ENCODE measurements at places on chromosomes 4 and X. TPM values are rescaled to one million over a fixed set of nuclear protein-coding genes. Genes with fewer than 3 reads are reported as not detected.

Gene DRD5
- 0.09 TPM for total RNA-seq

Gene MAGEC2
- not detected for total RNA-seq

Gene ZNF827
- total RNA-seq, result 100 TPM

Gene HSD17B11
- total RNA-seq, result 18.7 TPM

Gene SMPX
- 2.7 TPM for total RNA-seq

Gene DGKK
- 0.04 TPM for total RNA-seq

Gene FHIP1A
- total RNA-seq, result 13.9 TPM

Gene SATL1
- 0.72 TPM for total RNA-seq

Gene REELD1
- 0.13 TPM for total RNA-seq

Gene TEX11
- not detected for total RNA-seq

Gene SERPINA7
- total RNA-seq, result not detected

Gene SLC10A4
- 10.1 TPM for total RNA-seq

DNA sequence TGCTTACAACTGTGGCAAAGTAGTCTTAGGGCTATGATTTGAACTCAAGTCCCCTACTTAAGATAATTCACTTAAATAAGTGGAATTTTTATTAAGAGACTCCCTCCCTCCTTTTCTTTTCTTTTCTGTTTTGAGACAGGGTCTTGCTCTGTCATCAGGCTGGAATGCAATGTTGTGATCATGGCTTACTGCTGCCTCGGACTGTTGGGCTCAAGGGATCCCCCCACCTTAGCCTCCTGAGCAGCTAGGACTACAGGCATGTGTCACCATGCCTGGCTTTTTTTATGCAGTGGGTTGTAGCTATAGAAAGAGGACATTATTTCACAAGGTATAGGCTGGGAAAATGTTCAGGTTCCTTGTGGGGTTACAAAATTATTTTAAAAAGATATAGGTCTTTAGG, 19.2 kb downstream of the DIAPH2 start:
- DNase-seq, result no peak

DNA sequence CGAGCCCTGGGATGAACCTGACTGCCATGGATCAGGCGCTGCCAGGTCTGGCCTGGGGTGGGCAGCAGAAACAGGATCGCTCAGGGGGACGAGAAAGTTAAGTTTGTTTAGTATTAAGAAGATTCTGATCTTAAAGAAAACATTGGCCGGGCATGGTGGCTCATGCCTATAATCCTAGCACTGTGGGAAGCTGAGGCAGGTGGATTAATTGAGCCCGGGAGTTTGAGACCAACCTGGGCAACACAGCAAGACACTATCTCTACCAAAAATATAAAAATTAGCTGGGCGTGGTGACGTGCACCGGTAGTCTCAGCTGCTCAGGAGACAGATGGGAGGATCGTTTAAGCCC, 696 bp upstream of the FLNA start:
- no peak for DNase-seq

GRCh38 chr4:114734594-114734993, 136.0 kb downstream of the UGT8 start:
- DNase-seq, result no peak

- no peak for DNase-seq
These were observed 33.2 kb upstream of the CLDN24 start for GRCh38 chr4:183355405-183355804.

GRCh38 chrX:68932611-68933010, 103.8 kb downstream of the EFNB1 start:
- DNase-seq, result no peak

DNA sequence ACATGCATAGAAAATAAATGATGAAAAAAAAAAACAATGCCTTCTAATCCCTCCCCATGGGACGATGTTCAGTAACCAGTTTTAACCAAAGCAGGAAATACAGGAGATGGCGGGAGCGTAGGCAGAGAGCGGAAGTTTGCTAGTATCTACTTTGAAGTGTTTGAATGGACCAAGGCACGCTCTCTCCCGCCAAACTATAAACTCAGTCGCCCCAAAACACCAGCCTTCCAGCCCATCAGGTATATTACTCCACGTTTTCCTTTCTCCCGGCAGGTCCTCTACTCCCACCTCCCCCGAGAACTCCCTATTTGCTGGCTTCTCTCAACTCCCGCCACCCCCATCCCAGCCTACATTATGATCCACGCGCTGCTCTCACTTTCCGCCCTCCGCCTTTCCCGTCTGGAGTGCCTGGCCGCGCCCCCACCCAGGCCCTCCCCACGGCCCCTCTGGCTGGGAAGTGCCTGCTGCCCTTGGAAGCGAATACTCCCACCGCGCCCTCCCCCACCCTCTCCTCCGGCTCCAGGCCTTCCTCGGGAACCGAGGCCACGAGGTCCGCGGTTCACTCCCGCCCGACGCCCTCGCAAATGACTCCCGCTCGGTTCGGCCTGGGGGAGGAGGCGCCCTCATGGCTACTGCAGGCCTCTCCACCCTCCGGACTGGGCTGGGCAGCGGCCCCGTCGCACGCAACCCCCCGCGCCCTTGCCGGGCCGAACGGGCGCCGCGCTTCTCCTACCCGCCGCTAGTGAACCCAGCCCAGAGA, 723 bp downstream of the DHX15 start:
- DNase-seq, result peak; percentile 60

- DNase-seq, result no peak
These were observed 61.8 kb downstream of the C4orf50 start for GRCh38 chr4:5956285-5957021.

- no peak for DNase-seq
These were observed 180.0 kb downstream of the CFAP299 start for GRCh38 chr4:80515496-80515895.

DNA sequence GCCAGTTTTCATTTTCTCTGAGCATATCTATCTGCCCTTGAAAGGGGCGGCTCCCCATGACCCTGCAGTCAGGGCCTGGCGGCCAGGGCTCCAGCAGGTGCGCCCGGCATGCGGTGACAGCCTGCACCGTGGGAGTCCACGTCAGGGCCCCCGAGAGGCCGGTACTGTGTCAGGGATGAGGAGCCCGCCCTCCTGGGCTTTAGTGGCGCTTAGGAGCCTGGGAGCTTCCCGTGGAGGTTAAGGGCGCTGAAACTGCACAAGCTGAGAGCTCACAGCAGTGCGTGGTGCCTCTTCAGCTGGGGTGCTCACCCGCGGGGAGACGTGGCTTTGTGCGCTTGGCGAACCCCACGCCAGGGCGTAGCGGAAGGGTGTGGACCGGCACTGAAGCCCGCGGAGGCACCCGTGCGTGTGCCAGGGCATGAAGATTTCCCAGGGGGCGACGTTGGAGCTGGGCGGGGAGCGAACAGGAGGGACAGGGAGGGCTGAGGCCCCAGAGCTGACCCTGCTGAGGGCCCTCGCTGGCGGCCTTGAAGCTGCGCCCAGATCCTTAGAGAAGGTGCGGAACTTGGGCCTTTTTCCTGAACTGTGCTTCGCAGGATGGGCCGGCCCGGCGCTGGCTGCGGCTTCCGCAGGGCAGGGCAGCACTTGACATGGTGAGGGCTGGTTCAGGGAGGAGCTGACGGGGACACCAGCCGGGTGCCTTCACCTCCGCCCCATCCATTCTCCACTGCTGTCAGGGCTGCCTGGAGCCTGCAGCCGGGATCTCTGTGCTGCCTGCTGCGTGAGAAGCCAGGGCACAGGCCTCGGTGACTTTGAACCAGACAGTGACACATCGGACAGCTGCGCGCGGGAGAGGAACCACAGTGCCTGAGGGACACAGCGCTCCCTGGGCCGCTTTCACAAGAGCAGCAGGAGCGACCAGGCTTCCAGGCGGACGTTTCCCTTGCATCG, 32.9 kb downstream of the HTT-AS start:
- DNase-seq, result no peak

DNA sequence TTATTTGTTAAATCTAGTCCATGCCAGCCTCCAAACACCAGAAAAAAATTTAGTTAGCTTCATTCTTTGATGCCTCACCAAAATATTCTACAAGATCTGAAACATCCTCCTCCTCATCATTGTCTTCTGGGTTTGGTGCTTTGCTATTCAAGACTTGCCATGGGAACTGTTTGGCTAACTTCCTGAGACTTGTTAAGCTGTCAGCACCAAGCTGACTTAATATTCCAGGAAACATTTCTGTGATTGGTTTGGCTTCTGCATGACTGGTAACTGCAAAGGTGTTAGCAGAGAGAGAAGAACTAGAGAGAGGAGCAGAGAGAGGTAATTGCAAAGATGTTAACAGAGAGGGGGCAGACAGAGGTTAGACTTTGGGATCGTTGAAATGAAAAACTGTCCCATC, 101.3 kb downstream of the PALLD start:
- DNase-seq, result no peak

DNA sequence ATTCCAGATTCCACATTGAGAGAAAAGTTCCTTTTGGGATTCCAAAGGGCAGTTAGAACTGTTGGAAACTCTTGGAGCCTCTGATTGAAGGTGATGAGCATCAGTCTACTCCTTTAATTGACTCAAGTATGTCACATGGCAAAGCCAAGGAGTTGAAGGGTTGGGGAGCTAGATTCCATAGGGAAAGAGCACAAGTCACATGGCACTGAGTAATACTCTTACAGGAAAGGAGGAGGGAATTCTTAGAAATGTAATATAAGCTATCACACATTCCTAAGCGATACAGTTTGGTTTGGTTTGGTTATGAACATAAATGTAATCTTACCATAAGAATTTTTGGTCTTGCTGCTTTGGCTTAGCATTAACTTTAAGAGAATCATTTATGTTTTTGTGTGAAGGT, 15.7 kb downstream of the SPCS3 start:
- DNase-seq, result no peak

DNA sequence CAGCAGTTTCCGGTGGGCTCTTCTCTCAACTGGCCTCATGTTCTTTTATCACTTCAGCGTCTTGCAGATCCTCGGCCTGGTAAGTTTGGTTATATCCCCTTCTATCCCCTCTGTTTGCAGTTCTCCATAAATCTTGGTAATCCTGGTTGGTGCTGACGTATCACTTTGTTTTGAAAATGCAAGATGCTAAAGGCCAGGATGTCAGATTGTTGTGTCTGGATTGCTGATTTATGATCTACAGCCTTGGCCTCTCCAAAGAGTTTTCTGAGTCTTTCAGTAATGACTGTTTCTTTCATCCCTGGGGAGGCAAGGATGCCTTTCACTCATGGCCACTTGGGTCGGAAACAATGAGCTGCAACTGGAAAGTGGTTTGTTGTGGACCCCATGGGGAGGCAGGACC, 146.4 kb downstream of the AMMECR1 start:
- DNase-seq, result no peak

GRCh38 chr4:4323705-4324534, 33.9 kb downstream of the ZBTB49 start:
- DNase-seq, result no peak

- DNase-seq, result no peak
These were observed 1.5 kb downstream of the GIMD1 start for GRCh38 chr4:106367072-106367471.

GRCh38 chr4:184293552-184293951, 75.9 kb upstream of the ENPP6 start:
- no peak for DNase-seq

DNA sequence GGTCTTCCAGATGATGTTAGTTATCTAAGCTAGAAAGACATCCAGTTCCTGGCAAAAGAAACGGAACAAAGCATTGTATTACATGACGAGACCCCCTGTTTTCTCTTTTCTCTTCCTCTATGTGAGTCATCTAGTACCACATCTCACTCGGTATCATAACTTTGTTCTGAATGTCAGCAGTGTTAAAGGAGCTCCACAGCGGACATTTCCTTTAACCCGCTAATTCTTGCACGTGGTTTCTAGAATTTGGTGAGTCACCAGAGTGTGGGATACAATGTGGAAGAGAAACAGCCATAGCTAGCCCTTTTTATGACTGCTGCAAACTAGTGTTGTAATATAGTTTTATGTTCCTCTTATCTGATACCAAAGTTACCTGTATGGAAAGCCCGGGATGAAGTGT, 243.7 kb downstream of the TENM3 start:
- DNase-seq, result no peak

GRCh38 chrX:44428989-44429627, 85.6 kb upstream of the EFHC2 start:
- no peak for DNase-seq

DNA sequence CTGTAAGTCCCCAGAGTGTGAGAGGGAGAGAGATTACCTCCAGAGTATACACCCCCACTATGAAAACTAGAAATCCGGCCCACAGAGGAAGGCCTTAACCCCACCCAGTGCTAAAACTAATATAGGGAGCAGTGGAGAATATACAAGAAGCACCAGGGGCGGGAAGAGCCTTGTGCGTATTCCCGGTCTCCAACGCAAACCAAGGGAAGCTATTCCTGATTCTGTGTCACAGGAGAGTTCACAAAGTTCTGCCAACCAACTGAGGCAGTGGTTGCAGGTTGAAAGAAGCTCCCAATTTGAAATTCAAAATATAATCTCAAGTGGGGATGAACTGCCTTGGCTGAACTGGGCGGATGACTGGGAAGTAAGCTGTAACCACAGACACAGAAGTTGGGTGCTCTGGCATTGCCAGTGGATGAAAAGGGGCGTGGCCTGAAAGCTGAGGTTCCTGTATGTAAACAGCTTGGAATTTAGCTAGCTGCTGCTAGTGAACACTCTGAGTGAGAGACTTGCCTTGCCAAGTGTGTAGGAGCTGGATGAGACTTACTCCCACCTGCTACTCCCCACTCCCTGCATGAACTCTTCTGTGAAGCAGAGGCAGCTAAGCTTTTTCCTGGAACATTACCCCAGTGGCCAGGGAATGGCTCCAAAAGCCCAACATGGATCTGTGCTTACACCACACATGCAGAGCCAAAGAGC, 32.7 kb downstream of the ELF2 start:
- DNase-seq, result no peak

DNA sequence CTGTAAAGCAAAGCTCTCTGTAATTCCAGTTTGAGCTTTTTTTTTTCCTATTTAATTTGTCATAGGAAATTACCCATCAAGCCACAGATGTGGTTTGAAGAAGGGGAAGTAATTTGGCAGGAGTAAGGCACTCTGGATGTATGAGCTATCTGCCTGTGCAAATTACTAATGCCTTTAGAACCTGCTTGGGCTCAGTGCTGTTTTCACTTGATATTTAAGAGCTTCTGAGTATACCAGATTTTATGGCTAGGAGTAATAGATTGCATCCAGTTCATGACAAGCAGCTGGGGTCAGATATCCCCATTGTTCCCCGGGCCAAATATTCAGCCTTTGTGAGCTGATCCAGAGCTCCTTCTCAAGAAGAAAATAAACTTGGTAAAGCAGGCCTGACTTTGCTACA, 89.1 kb downstream of the DCAF8L2 start:
- DNase-seq, result no peak

DNA sequence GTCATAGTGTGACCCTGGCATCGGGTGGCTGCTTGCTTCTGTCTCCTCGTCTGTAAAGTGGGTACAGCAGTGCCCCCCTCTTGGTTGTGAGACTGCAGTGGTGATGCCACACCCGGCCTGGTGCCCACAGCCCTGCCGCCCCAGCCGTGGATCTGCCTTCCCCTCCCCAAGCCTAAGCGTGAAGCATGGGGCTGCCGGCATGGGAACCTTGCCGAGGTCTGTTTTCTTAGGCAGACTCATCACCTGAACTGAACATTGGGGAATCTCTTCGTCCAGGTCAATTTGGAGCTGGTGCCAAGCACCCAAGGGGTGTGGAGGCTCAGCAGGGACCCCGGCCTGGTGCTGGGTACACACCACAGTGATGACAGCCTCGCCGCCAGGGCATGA, 108.4 kb downstream of the PSAPL1 start:
- no peak for DNase-seq

GRCh38 chr4:151199319-151200190, 77.4 kb upstream of the PRSS48 start:
- DNase-seq, result no peak

GRCh38 chr4:8152865-8153257, 5.8 kb downstream of the ABLIM2 start:
- DNase-seq, result no peak
